ENCODE measurements at places on chromosomes 2 and 18.

- DNase-seq, result no peak
Measured at GRCh38 chr18:48860269-48861180, 90.2 kb downstream of the SMAD7 start.

GRCh38 chr2:124702777-124703176 lies 677.7 kb downstream of the CNTNAP5 start:
- no peak for DNase-seq

DNA sequence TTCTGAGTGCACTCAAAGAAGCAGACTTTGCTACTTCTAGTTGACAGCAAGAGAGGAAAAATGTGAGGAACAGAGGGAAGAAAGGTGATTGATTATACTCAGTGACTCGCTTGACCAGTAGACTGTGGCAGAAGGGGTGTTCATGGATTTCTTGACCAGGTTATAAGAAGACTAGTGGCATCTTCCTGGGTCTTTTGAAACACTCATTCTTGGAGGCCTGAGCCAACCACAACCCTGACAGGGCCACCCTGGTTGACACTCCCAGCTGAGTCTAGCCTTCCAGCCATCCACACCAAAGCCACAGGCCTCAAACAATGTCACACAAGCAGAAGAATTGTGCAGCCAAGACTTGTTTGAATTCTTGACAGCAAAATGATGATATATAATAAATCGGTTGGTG lies 366.3 kb downstream of the SS18 start:
- DNase-seq, result no peak

GRCh38 chr18:79975985-79976680 lies 11.7 kb downstream of the HSBP1L1 start:
- DNase-seq, result no peak

DNA sequence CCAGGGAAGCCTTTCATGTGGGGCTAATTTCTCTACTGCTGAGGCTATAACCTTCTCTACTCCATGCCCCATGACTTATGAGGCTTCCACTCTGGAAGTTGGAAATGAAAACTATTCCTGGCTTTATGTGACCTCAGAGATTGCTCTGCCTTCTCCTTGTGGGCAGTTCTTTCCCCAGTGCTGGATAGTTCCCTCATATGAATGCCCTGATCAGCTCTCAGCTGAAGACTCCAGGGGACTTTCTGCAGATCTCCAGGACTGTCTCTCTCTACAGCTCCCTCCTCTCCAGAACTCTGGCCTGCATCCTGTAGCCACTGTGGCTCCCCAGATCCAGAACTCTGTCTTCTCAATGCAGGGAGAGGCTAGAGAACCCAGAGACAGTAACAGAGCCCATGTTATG lies 235.1 kb downstream of the SEPTIN10 start:
- no peak for DNase-seq

DNA sequence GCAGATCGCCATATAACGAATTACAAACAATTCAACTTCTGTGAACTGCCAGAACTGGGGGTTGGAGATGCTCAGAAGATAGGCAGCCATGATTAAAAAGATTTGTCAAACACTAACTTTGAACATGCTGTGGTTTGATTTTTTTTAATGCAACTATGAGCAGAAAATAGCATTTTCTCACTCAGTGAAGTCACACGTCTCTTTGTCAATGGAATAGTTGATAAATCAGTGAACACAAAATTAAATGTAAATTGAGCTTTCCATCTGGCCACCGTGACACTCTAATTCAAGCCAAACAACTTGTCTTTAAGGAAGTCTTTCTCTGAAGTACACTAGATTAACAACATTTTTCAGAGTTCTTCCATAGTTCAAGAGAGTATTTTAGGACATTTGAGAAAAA lies 228.6 kb upstream of the LINC00305 start:
- no peak for DNase-seq

GRCh38 chr2:227395556-227395955 lies 7.8 kb upstream of the SCYGR1 start:
- DNase-seq, result no peak

DNA sequence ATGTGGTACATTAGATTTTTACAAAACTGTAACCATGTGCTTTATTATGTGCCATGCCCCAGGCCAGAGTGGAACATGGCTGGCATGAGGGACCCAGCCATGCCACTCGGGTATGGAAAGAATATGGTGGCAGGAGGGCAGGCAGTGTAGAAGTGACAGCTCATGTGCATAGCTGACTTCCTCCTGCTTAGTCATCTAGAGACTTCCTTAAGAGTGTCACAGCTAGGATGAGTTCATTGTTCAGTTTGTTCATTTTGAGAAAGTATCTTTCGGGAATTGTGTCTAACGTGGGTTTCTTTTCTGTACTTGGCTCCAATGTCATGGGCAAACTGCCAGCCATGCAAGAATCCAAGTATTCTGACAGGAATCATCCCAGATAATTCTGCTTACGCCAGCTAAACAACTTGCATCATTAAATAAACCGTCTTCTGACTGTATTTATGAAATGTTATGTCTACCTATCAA lies 94.3 kb upstream of the ITGB6 start:
- DNase-seq, result no peak

GRCh38 chr18:48304906-48305693 lies 104.1 kb downstream of the ZBTB7C start:
- DNase-seq, result no peak

GRCh38 chr2:165582863-165583506 lies 113.5 kb downstream of the CSRNP3 start:
- no peak for DNase-seq

GRCh38 chr2:239929504-239929903 lies 95.6 kb downstream of the NDUFA10 start:
- DNase-seq, result no peak

DNA sequence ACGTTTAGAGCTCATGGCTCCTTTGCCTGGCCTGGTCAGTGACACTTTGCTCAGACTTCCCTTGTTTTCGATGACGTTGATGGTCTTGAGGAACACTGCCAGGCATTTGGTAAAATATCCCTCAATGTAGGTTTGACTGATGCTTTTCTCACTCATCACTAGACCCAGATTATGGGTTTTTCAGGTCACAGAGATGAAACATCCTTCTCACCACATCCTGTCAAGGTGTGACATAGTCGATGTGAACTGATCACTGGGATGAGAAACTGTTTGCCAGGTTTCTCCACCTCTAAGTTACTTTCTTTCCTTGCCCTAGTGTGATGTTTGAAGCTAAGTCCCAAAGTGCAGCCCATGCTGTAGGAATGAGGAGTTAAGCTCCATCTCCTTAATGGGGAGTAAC lies 81.5 kb downstream of the AFF3 start:
- DNase-seq, result no peak

DNA sequence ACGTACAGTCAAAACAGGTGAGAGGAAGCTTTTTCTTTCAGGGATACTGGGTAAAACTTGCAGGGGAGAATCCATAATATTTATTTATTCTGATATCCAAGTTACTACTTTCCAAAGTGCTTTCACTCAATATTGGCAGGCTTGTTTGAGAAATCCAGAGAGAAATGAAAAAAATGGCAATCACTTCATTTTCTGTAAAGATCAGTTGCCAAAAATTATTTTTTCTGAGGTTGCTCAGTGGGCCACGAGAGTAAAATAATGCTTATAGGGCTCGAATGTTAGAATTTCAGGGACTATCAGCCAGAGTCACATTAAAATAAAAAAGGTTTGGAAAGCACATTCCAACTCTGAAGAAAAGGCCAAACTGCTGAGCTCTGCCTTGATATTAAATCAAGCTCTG lies 324.6 kb upstream of the RND3 start:
- no peak for DNase-seq

DNA sequence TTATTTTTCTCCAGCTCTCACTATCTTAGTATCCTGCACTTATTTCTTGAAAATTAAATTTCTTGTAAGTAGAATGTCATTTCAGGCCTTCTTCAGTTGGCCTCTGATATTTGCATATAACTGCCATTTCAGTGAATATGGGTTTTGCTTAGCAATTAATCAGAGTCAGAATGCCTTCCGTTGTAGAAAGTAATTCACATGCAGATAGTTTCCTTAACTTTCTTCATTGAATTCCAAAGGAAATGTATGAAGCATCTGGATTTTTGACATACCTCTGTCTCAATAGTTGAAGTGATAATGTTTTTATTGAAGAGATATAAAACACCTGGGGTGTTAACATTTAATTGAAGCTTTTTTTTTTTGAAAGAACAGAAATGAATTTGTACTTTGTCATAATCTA lies 914.1 kb upstream of the NXPH2 start:
- no peak for DNase-seq

GRCh38 chr2:137165968-137166367 lies 400.6 kb downstream of the THSD7B start:
- no peak for DNase-seq

GRCh38 chr2:171999161-171999560 lies 592 bp upstream of the METAP1D start:
- no peak for DNase-seq

DNA sequence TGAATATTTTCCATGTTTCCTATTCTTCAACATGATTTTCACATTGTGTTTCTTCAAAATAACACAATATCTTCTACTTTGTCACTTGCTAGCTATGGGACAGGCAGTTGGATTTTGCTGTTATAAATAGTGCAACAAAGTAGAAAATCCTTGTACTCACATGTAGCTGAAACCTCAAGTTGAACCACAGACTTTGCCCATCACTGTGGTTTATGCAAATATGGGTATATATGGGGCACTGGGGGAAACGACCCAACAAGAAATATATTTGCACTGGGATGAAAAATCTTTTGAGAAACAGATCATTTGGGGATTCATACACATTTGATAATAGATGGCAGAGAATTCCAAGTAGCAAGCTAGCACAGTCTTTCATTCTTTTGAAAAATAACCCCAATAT lies 486.3 kb upstream of the MAP2 start:
- no peak for DNase-seq

DNA sequence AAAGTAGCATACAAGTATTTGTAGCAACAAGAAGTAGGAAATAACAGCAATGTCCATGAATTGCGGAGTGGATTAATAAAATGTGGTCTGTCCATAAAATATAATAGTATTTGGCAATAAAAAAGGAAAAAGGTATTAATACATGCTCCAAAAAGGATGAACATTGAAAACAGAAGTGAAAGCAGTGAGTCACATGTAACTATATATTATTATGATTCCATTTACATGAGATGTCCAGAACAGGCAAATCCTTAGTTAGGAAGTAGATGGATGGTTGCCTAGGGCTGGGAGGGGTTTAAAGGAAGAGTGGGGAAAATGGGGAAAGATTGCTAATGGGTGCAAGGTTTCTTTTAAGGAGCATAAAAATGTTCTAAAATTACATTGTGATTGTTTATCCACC lies 44.5 kb downstream of the CCDC74A start:
- DNase-seq, result no peak

DNA sequence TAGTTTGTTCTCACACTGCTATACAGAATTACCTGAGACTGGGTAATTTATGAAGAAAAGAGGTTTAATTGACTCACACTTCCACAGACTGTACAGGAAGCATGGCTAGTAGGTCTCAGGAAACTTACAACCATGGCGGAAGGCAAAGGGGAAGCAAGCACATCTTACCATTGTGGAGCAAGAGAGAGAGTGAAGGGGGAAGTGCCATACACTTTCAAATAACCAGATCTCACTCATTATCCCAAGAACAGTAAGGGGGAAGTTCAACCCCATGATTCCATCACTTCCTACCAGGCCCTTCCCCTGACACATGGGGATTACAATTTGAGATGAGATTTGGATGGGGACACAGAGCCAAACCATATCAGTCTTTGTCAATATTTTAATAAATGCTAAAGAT lies 5.0 kb upstream of the CRYGB start:
- DNase-seq, result no peak

GRCh38 chr2:18752022-18752493 lies 162.7 kb upstream of the NT5C1B start:
- no peak for DNase-seq

All from HTR-8/SVneo (cell line).